Lung (tissue), 17 donors: ENCODE measurements at places on chromosomes 3 and 15. TPM values are rescaled to one million over a fixed set of nuclear protein-coding genes. Genes with fewer than 3 reads are reported as not detected.
A peak's percentile ranks its signal among the peaks of the same experiment; 100 is the strongest.

MKRN2OS gene
- 1.1 TPM for total RNA-seq

DNA sequence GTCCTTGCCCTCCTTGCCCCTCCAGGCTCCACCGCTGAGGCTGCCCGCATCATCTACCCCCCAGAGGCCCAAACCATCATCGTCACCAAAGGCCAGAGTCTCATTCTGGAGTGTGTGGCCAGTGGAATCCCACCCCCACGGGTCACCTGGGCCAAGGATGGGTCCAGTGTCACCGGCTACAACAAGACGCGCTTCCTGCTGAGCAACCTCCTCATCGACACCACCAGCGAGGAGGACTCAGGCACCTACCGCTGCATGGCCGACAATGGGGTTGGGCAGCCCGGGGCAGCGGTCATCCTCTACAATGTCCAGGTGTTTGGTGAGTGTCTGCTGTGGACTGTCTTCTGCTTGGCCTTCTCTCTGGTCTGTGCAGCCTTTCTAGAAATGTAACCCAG lies 61.0 kb downstream of the BOC start:
- no peak for DNase-seq

- DNase-seq, result no peak
Measured at GRCh38 chr15:101122266-101122665, 129.6 kb downstream of the CHSY1 start.

DNA sequence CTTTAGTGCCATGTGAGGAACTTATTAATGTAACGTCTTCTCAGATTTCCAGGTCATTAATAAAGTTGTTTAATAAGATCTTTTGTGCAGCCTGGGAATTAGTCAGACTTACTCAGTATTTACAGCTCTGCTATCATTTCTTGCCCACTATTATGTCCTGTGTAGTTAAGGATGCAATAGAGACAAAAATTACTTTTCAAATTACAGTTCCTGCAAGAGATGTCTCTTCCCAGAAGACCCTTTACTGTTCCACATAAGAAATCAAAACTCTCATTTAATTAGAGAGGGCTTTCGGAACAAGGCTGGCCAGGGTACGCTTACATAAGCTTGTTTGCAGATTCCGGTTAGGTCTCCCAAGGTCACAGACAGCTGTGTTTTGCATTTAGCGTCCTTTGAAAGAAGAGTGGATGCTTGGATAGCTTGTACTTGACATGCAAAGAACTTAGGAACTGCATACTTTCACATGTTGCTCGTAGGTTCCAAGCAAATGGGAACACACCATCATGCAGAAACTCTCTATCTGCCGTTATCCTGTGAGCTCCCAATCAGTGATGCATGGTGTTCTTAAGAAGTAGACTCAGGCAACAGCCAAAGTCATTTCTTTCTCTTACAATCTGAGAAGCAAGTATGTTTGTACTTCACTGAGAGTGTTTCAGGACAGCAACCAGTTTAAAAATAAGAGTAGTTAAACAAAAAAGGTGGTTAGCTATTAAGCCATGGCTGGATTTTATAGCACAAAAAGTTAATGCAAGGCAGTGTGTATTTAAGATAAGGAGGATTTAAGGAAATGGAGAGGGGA lies 37.4 kb downstream of the FILIP1L start:
- DNase-seq, result no peak

LOXL1 gene
- total RNA-seq, result 13.1 TPM

GRCh38 chr3:166499636-166500035 lies 662.4 kb upstream of the BCHE start:
- DNase-seq, result no peak

DNA sequence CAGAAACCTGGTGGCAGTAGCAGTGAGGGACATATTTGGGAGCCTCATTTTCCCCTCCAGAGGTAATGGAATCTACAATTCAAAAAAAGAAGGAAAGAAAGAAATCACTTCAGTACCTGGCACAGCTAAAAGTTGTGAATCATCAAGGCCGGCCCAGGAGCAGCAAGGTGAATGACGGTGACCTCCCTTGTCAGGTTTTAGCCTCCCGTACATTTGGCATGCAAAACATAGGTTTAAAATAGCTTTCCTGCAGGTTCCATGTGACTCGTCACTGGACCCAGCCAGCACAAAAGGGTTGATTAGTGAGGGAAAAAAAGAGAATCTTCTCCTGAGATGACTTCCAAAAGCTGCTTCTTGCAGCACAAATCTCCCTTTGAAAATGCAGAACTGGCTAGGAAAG lies 394.2 kb downstream of the LSAMP start:
- DNase-seq, result no peak

GRCh38 chr15:66241908-66242285 lies 11.7 kb downstream of the MEGF11 start:
- DNase-seq, result no peak

GRCh38 chr15:89070197-89071124 lies 17.8 kb upstream of the ABHD2 start:
- no peak for DNase-seq

SAMD7 gene
- not detected for total RNA-seq

- no peak for DNase-seq
Measured at GRCh38 chr3:37814547-37814946, 47.1 kb upstream of the CTDSPL start.

- peak; percentile 57 for DNase-seq
Measured at GRCh38 chr3:155382396-155383042, 89.0 kb upstream of the STRIT1 start.

DNA sequence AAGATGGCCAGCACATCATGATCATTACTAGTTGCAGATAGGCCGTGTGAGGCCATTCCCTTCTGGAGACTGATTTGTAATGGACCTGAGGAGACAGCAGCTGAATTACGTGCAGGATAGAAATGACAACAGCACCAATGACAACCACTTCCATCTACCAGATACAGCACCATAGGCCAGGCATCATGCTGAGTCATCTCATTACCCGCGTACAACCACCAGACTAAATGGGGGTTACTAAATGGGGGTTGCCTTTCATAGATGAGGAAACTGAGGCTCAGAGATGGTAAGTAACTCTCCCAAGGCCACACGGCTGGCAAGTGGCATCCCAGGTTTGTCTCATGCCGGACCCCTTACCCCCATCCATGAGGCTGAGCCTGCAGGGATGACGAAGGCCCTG lies 32.8 kb upstream of the FAM107A start:
- no peak for DNase-seq

DNA sequence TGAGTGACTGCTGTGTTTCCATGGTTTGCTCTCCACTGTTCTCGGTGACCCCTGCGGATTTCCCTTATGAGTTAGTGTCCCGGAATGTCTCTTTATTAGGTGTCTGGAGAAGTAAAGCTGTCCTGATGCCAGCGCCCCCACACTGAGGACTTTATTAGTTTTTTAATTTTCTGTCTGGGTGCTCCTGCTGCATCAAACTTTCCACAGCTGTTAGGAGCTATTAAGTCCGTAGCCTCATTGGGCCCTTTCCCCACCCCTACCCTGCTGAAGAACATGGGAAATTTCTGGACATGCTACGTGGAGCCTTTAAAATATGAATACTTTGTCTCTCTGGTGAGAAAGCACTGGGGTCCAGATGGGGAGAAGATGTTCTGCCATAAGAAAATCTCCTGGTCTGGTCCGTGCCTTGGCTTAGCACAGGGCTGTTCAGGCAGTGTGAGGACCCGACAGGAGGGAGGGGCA lies 161.7 kb upstream of the HES1 start:
- DNase-seq, result peak; percentile 87

GRCh38 chr3:49703443-49703927 lies 14.1 kb downstream of the RNF123 start:
- peak; percentile 65 for DNase-seq

DNA sequence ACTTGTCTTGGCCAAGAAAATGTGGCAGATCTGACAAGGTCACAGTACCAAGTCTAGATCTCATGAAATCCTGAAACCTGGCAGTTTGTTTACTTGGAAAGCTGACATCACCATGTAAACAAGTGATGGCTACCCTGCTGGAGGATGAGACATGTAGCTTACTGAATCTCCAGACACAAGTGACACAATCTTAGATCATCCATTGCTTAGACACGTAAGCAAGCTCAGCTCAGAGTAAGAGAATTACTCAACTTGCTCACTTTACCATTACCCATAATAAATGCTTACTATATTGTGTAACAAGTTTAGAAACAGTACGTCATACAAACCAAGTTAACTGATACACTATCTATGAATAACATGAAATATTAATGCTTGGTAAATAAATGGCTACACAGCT lies 263.8 kb downstream of the TBC1D5 start:
- no peak for DNase-seq

- no peak for DNase-seq
Measured at GRCh38 chr3:192220915-192221314, 506.4 kb downstream of the FGF12 start.

DNA sequence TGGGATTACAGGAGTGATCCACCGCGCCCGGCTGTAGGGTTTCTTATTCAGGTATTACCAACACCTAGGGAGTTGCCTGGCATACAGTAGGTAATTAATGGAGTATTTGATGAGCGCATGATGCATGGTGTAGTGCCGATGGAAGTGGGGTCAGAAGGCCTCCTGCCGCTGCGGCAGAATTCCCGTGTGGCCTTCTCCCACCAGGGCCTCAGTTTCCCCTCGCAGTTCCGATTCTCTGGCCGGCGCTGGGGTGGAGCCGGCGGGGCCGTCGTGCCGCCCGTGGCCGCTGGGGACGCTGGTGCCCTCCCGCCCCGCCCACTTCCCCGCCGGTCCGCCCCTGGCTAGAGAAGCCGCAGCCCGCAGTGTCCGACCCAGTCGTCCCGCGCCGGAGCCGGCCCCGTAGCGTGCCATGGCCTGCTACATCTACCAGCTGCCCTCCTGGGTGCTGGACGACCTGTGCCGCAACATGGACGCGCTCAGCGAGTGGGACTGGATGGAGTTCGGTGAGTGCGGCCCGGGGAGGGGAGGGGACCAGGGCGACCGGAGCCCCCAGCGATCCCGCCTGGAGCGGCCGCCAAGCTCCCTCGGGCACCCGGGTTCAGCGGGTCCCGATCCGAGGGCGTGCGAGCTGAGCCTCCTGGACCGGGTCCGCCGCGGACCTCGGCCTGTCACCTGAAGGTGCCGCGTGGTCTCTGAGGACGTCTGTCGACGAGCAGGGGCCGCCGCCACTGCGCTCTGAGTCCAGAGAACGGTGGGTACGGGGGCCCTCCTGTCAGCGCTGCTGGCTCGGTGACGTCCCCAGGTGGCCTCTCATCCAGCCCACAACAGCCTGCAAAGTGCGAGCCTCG lies at the start of gene IRAK2:
TSS of gene IRAK2 (plus strand) at position 374 of the 848 bp plus-strand sequence. CDS start at position 410, 36 bp downstream.
- peak; percentile 59 for DNase-seq

DNA sequence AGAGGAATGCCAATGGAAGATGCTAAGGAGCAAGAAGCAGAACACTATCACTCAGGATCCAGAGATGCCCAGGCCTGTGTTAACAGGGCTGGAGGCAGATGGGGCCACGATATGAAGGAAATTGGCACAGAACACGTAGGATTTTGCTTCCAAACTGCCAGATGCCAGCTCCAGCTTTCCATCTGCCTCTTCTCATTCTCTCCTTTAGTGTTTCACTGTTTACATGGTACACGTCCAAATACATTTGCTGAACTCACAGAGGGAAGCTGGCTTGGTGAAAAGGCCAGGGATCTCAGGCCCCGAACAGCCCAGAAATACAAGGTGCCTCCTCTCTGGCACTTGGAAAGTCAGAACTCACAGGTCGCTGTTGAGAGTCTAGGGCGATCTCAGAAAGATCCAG lies 187.0 kb downstream of the NTRK3 start:
- DNase-seq, result peak; percentile 79

SLC51B gene
- 3.0 TPM for total RNA-seq

GOLGA8S gene
- total RNA-seq, result 0.11 TPM

GRCh38 chr15:91412138-91412928 lies 312.3 kb downstream of the SV2B start:
- no peak for DNase-seq

DNA sequence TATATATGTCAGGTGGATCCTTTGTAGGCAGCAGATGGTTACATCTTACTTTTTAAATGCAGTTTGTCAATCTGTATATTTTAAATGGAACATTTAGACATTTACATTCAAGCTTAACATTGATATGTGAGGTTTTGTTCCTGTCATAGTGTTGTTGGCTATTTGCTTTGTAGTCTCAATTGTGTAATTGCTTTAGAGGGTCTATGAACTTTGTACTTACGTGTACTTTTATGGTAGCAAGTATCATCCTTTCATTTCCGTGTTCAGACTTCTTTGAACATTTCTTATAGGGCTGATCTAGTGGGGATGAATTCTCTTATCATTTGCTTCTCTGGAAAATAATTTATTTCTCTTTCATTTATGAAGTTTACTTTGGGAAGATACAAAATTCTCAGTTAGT lies 656.0 kb downstream of the OTOL1 start:
- DNase-seq, result no peak

GRCh38 chr3:38039101-38039898 lies at the start of gene DLEC1:
DLEC1 (plus strand) TSS chr3:38039208; CDS start chr3:38039226, 18 bp downstream.
- peak; percentile 81 for DNase-seq

C3orf85 gene
- total RNA-seq, result not detected

ABI3BP gene
- 86.7 TPM for total RNA-seq

DNA sequence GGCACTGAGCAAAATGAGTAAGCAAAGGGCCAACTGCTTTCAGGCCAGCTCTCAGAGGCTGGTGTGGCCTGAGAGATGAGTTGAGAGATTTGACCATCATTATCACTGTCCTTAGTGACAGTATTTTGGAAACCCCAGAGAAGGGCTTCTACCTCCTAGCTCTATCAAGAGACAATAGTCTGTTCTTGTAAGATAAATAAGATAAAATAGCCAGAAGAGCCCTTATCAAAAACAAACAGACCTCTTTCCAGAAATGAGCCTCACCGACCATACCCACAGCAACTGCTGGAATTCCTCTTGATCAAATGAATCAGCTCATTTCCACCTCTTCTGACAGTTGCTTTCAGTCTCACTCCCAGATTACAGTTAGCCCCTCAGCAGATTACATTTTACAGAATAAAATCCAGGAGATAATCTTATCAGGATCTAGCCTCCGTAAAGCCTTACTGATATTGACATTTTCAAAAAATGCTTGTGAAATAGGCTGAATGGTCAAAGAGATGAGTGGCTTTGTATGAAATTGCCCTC lies 4.5 kb downstream of the HDC start:
- no peak for DNase-seq

SUCNR1 gene
- total RNA-seq, result 0.60 TPM

RETNLB gene
- total RNA-seq, result not detected

DNA sequence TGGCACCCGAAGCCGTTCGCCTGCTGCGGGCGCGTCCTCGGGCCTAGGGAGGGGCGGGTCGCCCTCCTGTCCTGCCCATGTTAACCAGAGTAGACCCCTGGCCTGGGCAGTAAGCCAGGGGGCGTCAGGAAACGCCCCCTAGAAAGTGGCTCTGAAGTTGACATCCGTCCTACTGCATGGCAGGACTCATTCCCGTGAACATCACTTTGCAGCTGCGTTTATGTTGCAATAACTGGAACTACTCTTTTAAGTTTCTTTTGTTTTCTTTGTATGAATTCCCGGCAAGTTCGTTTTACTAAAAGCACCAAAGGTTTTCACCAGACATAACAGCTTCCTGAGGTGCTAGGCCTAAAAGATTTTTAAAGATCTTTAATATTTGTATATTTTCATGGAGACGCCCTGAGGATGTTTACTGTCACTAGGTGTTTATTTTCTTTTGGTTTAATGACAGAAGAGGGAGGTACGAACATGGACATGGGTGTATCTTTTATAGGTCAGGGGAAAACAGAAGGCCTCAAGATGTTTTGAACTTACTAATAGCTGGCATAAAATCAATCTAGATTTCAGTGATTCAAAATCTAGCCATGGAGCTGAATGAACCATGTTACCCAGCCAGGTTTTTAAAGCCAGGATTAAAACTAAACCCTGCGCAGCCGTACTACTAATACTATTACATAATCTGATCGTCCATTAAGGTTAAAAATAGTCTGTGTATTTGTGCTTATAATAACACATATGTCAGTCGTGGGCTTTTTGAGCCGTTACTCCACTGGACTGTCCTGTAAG lies 1.0 kb downstream of the C15orf61 start:
- peak; percentile 83 for DNase-seq

GRCh38 chr3:58013099-58013498 lies 4.9 kb downstream of the FLNB start:
- DNase-seq, result no peak

CNBP gene
- 292 TPM for total RNA-seq
